CD8-positive, alpha-beta memory T cell (primary cell): ENCODE measurements at places on chromosomes 7 and 10. TPM values are rescaled to one million over a fixed set of nuclear protein-coding genes. Genes with fewer than 3 reads are reported as not detected.

The TYW1 gene
- 21.5 TPM for total RNA-seq

The VWDE gene
- 0.71 TPM for total RNA-seq

The HMX2 gene
- total RNA-seq, result not detected

The CLRN3 gene
- not detected for total RNA-seq

The IGF2BP3 gene
- total RNA-seq, result 0.13 TPM

The NME8 gene
- total RNA-seq, result not detected

The LMOD2 gene
- not detected for total RNA-seq

The GJC3 gene
- total RNA-seq, result 0.20 TPM

The SDHAF3 gene
- total RNA-seq, result 36.3 TPM

The MASTL gene
- total RNA-seq, result 22.6 TPM

The VENTX gene
- not detected for total RNA-seq

The LIPA gene
- total RNA-seq, result 22.9 TPM

The MRPS16 gene
- 141 TPM for total RNA-seq

The SLC18A2 gene
- total RNA-seq, result not detected

The OPN1SW gene
- total RNA-seq, result not detected

The LRMDA gene
- not detected for total RNA-seq

The EBLN1 gene
- total RNA-seq, result not detected

The SAP25 gene
- total RNA-seq, result 14.3 TPM

The FAM13C gene
- not detected for total RNA-seq

The GPNMB gene
- total RNA-seq, result 7.2 TPM

The ZNF722 gene
- total RNA-seq, result not detected

The LRRN3 gene
- 91.4 TPM for total RNA-seq

The TLL2 gene
- 0.09 TPM for total RNA-seq

The CAMK1D gene
- total RNA-seq, result 10.0 TPM
